Thoracic aorta (tissue), 2 donors: ENCODE measurements at places on chromosomes 3 and 15. TPM values are rescaled to one million over a fixed set of nuclear protein-coding genes. Genes with fewer than 3 reads are reported as not detected.

MEX3B gene
- total RNA-seq, result 0.68 TPM

NR2E3 gene
- 0.27 TPM for total RNA-seq

ZBED2 gene
- total RNA-seq, result not detected

ACTRT3 gene
- 3.1 TPM for total RNA-seq

RHOV gene
- not detected for total RNA-seq

ABI3BP gene
- total RNA-seq, result 185 TPM

CYP8B1 gene
- not detected for total RNA-seq

GASK1A gene
- 10.2 TPM for total RNA-seq

CCRL2 gene
- total RNA-seq, result 4.4 TPM

- no peak for DNase-seq
- no peak overlapping the region for H3K27ac ChIP-seq
- no peaks in the 10 kb centered on the region for H3K4me1 ChIP-seq
- H3K36me3 ChIP-seq, result no peaks in the 10 kb centered on the region
- H3K4me3 ChIP-seq, result no peak overlapping the region
Measured at GRCh38 chr15:86009727-86010126, 69.9 kb upstream of the AGBL1 start.

DNA sequence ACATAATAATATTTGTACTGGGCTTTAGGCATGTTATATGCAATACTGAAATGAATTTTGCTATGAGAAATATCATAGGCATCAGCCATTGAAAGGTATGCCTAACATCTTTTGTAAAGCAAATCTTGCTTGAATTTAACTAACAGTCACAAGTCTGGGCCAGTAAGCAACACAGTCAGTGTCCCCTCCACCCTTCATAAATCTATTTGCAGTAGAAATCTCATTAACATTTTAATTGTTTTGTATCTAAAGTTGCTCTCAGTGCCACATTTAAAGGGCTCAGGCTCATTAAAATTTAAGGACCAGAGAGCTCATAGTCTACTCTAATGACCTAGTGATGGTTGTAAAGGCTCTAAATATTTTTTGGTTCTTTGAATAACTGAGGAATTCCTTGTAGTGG is 167.2 kb upstream of the GOLIM4 start:
- H3K4me1 ChIP-seq, result no peaks in the 10 kb centered on the region
- no peaks in the 10 kb centered on the region for H3K27me3 ChIP-seq
- no peaks in the 10 kb centered on the region for H3K36me3 ChIP-seq
- H3K4me3 ChIP-seq, result no peak overlapping the region
- DNase-seq, result no peak

GRCh38 chr3:99861216-99861615 is 43.6 kb downstream of the CMSS1 start:
- H3K27ac ChIP-seq, result peak overlapping the region; percentile 62
- H3K27me3 ChIP-seq, result no peaks in the 10 kb centered on the region
- peaks cover 24% of the 10 kb centered on the region for H3K36me3 ChIP-seq
- no peak for DNase-seq
- peak overlapping the region; percentile 27 for H3K4me3 ChIP-seq

- no peaks in the 10 kb centered on the region for H3K36me3 ChIP-seq
- no peak for DNase-seq
- H3K27me3 ChIP-seq, result no peaks in the 10 kb centered on the region
- no peak overlapping the region for H3K4me3 ChIP-seq
- H3K27ac ChIP-seq, result no peak overlapping the region
- H3K4me1 ChIP-seq, result no peaks in the 10 kb centered on the region
Measured at GRCh38 chr15:93210995-93211394, 122.0 kb upstream of the RGMA start.

- H3K4me1 ChIP-seq, result no peaks in the 10 kb centered on the region
- no peaks in the 10 kb centered on the region for H3K27me3 ChIP-seq
- no peaks in the 10 kb centered on the region for H3K36me3 ChIP-seq
- H3K4me3 ChIP-seq, result no peak overlapping the region
- no peak overlapping the region for H3K27ac ChIP-seq
Measured at GRCh38 chr15:95850837-95851236, 479.7 kb upstream of the NR2F2 start.

DNA sequence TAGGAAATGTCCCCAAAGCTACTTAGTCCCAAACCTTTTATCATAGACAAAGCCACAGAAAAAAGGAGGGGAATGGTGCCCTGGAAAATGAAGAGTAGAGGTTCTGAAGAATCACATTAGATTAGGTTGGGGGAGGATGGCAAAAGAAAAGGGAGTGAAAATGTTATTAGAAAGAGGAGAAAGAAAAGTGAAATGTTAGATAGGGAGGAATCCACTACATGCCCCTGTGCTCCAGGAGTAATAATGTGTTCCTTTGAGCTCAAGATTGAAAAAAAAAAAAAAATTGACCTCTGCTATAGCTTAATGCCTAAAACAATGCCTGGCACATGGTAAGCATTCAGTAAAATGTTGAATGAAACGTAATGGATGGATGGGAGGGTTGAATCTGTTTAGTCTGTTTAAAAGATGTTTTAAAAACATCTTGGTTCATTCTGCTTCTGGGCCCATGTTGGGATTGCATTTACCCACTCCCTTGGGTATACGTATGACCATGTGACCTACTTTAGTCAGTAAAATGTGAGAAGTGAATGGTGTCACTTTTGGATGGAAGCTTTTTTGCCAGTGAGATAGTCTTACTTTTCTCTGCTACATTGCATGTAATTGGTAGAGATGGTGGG is 19.0 kb downstream of the MAPK6 start:
- peaks cover 13% of the 10 kb centered on the region for H3K4me1 ChIP-seq
- no peak overlapping the region for H3K27ac ChIP-seq
- no peaks in the 10 kb centered on the region for H3K36me3 ChIP-seq
- no peak for DNase-seq

DNA sequence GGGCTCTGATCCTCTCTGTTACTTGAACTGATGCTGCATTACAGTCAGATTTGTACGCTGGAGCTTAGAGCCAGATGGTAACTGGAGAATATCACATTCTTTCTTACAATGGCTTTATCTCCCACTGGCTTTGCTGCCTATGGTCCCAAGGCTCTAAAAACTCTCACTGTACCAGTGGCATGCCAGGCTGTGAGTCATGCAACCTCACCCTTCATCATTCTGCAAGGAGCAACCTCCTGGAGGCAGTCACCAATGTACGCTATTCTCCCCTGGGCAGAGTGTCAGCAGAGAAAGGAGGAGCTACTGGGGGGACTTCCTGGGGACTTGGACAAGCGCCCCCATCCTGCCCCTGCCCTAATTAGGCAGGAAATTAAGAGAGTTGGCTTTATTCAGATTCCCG is 97.9 kb upstream of the EIF1B start:
- no peak for DNase-seq
- no peaks in the 10 kb centered on the region for H3K36me3 ChIP-seq
- H3K4me3 ChIP-seq, result no peak overlapping the region
- H3K27ac ChIP-seq, result no peak overlapping the region
- no peaks in the 10 kb centered on the region for H3K4me1 ChIP-seq

GRCh38 chr15:32730677-32731654 is 13.2 kb downstream of the GREM1 start:
- H3K4me1 ChIP-seq, result no peaks in the 10 kb centered on the region
- H3K36me3 ChIP-seq, result no peaks in the 10 kb centered on the region
- no peaks in the 10 kb centered on the region for H3K27me3 ChIP-seq
- no peak for DNase-seq

DNA sequence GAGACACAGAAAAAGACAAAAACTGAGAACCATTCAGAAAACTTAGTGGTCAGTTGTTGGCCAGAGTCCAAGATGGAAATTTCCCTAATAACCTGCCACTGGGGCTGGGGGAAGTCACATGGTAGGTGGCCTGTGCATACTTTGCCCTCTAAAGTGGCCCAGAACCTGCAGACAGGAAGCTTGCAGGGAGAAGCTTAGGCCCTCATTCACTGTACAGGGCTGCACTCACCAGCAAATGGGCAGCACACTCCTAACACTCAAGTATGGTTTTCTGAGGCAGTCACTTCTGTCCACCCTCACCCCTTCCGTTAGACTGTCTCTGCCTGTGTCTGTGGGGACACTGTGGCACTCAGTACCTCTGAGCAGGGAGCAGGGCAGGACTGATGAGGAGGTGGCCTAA is 14.5 kb upstream of the RNU6-1 start:
- H3K4me1 ChIP-seq, result no peaks in the 10 kb centered on the region
- H3K4me3 ChIP-seq, result no peak overlapping the region
- no peaks in the 10 kb centered on the region for H3K36me3 ChIP-seq

GRCh38 chr3:148400754-148401153 is 296.9 kb upstream of the AGTR1 start:
- no peak for DNase-seq
- H3K27ac ChIP-seq, result no peak overlapping the region
- H3K27me3 ChIP-seq, result no peaks in the 10 kb centered on the region
- H3K4me1 ChIP-seq, result no peaks in the 10 kb centered on the region

DNA sequence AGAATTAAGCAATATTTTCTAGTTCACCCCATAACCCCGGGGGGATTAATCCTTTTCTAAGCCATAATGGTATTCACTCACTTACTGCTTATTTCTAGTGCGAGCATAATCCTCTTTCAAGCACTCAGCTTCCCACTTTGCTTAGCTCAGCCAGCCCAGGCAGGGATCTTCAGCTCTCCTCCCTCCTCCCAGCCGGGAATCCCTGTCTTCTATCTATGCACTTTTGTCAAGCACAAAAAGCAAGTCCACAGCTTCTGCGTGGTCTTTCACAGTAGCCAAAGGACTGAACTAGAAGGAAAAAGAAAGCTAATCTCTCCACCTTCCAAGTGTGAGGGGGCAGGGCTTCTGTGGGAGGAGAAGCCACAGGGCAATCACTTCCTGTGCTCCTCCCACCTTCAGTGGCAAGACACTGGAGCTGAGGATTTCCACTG is 62.8 kb downstream of the PEX5L start:
- no peak for DNase-seq
- no peaks in the 10 kb centered on the region for H3K36me3 ChIP-seq
- no peak overlapping the region for H3K27ac ChIP-seq
- no peak overlapping the region for H3K4me3 ChIP-seq
- H3K27me3 ChIP-seq, result no peaks in the 10 kb centered on the region

DNA sequence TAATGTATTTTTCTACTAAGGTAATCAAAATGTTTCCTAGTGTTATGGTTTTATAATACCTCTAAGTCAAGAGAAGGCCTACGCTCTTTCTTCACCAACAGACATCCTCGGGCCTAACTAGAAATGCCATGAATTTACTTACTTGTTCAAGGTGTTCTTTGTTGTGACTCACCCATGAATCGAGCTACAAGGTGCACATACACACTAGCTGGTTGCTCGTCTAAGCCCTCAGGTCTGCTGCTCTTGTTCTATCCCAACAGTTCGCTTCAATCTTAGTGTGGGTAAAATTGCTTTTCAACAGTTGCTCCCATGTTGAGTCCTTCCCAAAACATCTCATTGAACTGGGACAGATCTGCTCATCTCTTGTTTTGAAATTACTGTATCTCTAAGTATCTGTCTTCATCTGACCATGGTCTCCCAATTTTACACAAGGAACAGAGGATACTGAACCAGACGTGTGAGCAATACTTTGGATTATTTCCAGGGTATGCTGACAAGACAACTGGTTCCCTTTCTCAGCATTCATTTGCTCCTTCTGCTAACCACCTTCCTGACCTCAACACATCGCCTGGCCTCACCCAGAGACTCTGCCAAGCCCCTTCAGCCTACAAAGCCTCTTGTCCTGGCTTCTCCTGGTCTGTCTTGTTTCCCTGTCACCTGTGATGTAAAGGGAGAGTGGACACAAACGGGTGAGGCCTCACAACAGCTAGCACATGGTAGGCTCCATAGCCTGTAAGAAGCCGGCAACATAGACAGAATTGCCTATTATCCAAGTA is 84.2 kb downstream of the NEDD4 start:
- H3K36me3 ChIP-seq, result no peaks in the 10 kb centered on the region
- no peak for DNase-seq
- H3K4me1 ChIP-seq, result no peaks in the 10 kb centered on the region
- no peak overlapping the region for H3K4me3 ChIP-seq

- peaks cover 39% of the 10 kb centered on the region for H3K36me3 ChIP-seq
- no peak overlapping the region for H3K27ac ChIP-seq
- no peak overlapping the region for H3K4me3 ChIP-seq
- H3K4me1 ChIP-seq, result no peaks in the 10 kb centered on the region
- no peak for DNase-seq
Measured at GRCh38 chr3:124992041-124992440, 57.5 kb upstream of the MUC13 start.

DNA sequence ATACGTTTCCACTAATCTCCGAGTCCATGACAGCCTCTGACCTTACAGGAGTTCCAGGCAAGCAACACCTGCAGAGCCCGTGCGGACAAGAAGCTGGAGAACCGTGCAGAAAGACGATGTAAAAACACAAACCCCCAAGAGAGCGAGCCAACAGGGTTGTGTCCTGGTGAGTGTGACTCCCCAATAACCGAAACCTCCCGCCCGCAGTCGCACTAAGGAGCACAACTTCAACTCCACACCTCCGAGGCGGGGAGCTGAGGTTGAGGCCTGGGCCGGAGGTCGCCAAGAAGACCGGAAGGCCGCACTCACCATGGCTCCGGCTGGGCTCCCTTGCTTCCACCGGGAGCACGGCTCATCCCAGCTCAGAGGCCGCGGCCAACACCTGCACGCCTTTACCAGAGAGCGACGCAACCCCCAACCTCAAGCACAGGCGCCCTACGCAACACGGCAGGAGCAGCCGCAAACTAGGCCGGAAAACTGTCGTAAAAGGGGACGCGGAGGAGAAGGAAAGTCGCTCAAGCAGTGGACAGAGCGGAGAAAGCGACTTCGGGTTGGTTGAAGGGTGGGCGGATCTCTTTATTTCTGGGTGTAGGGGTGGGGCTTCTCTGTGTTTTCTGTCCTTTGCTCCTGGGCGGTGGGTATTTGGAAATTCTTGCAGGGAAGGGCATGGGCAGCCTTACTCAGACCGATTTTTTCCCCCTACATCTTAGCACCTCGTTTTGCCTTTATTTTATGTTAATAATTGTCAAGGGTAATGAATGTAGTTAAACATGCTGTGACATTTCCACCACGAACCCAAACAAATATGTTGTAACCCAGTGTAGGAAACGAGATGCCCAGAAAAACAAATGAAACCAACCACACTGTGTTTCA is at the start of gene DNAJC19:
Gene DNAJC19, minus strand, starts transcription at position 446 of the 873 bp plus-strand sequence. Its CDS starts 134 bp downstream, at position 312.
- peak within 1 kb of the TSS; percentile 81 for H3K27ac ChIP-seq
- peak within 1 kb of the TSS; percentile 69 for H3K4me3 ChIP-seq
- H3K4me1 ChIP-seq, result peaks cover 9% of the 10 kb centered on the region
- peaks cover 11% of the 10 kb centered on the region for H3K36me3 ChIP-seq

DNA sequence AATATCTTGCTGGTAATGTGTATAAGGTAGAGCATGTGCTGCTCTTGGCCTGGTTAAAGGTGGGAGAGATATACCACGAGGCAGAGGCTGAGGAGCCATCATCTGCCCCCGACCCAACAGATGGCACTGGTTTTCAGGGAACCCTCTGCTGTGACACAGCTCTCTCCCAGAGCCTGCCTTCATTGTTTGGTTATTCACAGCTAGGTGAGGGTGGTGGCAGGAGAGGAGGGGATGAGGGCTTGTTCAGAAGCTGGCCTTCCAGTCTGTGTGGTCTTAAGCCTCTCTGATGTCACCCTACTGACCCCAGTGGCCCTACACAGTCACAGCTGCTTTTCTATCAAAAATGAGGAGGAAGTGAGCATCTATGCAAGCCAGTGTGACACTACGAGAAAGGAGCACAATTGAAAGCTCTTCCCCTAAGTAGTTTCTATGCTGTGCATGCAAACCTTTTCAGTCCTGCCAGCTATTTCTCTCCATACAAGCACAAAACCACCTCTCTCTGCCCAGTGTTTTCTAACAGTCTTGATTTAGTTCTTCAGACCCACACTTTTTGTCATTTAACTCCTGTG is 258.4 kb upstream of the AGTR1 start:
- no peaks in the 10 kb centered on the region for H3K36me3 ChIP-seq
- no peaks in the 10 kb centered on the region for H3K4me1 ChIP-seq
- no peak for DNase-seq

GRCh38 chr15:99443768-99444446 is 121.9 kb upstream of the MEF2A start:
- no peak overlapping the region for H3K4me3 ChIP-seq
- H3K27me3 ChIP-seq, result no peaks in the 10 kb centered on the region
- peaks cover 55% of the 10 kb centered on the region for H3K4me1 ChIP-seq
- DNase-seq, result no peak
- peak overlapping the region; percentile 78 for H3K27ac ChIP-seq
